ENCODE measurements at places on chromosomes 2 and 18.

GRCh38 chr2:123209202-123209601, 815.9 kb upstream of the CNTNAP5 start:
- no peak for DNase-seq

- DNase-seq = no peak
These were observed 174.0 kb downstream of the CCDC85A start for GRCh38 chr2:56357655-56358295.

DNA sequence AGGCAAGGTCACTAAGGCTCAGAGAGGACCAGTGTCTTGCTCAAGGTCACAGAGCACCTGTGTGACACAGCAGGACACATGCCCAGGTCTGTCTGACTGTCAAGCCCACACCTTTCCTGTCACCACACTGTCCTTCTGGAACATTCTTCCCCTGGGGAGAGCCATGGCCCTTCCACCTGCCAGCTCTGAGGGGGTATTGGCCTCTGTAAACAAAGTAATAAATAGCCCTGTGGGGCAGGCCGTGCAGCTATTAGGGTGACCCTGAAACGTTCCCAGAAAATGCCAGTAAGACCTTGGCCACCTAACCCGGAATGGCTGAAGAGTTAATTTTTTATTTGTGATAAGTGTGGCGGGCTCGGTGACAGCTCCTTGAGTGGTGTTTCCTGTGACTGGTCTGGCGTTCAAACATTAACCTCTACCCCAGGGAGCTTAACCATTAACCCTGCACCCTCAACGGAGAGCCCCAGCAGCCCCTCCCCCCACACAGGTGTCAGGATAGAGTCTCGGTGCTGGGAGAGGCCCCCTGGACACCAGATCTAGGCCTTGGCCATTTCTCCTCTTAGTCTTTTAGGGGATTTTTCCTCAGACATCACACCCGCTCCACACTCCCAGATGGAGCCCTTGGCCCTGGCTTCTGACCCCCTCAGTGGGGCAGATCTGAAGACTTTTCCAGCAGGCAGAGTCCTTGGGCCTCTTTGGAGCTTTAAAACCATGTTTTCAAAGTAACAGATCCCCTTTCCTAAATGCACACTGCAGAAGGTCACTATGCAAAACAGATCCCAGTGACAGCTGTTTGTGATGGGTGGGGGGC, 36.6 kb downstream of the SCTR start:
- DNase-seq = peak; percentile 62

DNA sequence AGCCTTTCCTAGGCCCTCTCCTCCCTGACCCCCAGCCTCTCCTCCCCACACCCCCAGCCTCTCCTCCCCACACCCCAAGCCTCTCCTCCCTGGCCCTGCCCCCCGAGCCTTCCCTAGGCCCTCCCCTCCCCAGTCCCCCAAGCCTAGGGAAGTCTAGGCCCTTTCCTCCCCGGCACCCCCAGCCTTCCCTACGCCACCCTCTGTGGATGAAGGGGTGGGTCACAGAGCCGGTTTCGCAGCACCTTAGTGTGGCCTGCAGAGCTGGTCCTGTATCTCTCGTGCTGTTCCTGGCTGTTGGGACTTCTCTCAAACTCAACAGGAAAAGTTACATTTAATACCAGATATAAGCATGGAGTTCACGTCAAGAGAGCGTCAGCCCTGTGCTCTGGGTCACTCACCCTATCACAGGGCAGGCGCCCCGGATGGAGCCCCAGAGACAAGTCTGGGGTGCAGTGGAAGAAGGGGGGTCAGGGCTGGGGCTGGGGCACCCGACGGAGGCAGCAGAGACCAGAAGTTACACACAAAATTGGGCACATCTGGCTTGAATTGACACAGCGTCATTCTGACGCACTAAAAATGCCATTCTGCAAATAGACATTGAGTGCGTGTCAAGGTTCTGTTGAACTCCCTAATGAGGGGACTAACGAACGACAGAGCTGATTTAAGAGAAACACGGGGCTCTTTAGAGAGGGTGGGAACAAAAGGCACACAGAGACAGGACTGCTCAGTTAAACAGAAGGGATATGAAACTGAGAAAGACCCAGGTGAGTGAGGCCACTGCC, 24.0 kb downstream of the KCNIP3 start:
- no peak for DNase-seq

- DNase-seq = no peak
These were observed 41.4 kb upstream of the ACTR2 start for GRCh38 chr2:65186093-65186868.

DNA sequence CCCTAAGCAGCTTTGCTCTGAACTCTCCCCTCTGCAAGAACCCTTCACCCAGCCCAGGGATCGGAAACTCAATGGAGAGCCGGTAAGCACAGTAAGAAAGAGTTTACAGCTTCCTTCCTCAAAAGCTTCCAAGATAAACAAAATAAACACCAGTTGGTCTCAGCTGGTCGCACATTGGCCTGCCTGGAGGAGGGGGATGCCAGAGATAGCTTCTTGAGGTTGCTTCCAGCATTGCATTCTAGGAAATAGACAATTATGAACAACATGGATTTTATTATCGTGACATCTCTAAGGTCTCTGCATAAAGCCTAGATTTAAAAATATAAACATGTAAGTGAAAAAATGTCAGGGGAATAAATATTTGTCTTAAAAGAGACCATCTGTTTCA, 141.5 kb upstream of the PKDCC start:
- DNase-seq = no peak

DNA sequence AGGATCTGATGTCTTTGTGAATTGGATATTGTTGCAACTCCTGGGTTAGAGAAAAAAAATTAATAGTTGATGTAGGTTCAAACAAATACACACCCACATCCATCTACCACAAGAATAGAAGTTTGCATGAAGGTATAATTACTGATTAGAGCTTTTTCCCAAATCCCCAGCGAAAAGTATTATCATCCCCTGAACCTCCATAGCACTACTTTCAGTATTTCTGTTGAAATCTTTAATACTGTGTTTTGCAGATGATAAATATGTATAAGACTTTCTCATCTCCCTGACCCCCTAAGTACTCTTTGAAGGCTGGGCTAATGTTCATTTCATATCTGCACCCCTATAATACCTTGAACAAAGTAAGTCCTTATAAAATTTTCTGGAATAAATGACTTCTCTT, 6.4 kb downstream of the FN1 start:
- DNase-seq = no peak

DNA sequence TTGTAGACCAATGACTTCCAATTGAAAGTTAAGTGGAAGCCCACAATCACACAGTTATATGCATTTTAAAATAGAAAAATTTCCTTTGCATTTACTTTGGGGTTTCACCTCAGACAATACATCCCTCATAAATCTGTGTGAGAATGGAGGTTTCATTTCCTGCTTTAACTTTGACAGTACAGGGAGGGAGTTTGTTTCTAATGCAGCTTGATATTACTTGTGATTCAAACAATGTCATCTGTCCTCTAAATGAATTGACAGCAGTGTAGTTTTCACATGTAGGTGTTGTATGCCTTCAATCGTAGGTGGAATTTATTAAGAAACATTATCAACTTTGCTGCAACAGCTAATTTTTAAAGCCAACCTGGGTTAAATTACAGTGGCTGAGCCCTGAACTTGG, 75.2 kb downstream of the TMEFF2 start:
- no peak for DNase-seq

DNA sequence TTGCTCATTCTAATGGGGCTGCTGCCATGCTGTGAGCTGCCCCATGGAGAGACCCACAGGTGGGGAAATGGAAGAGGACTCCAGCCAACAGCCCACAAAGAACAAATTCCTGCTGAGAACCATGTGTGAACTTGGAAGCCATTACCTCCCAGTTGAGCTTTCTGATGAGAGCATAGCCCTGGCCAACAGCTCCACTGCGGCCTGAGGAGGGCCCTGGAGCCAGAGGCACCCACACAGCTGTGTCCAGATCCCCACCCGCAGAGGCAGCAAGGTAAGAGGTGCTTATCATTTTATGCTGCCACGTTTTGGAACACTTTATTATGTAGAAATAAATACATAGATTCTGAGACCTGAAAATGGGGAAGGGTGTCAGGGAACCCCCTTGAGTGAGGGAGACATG, 44.2 kb upstream of the OTOS start:
- no peak for DNase-seq

DNA sequence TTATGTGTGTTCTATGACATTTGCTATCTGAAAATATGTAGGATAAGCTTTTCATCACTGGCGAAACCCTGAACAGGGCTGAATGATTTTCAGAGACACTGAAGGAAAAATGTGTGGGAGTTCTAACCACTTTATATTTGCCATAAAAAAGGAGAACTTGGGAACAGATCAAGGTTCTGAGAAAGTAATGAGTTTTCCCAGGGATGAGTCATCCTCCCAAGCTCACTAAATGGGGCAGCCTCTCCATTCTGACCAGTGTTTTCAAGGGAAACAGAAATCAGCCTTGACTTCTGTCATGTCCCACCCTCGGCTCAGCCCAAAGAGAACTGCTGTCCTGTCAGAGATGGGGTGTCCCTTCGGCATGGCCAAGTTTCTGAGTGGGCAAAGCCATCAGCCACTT, 2109.8 kb upstream of the CELF4 start:
- DNase-seq = no peak

DNA sequence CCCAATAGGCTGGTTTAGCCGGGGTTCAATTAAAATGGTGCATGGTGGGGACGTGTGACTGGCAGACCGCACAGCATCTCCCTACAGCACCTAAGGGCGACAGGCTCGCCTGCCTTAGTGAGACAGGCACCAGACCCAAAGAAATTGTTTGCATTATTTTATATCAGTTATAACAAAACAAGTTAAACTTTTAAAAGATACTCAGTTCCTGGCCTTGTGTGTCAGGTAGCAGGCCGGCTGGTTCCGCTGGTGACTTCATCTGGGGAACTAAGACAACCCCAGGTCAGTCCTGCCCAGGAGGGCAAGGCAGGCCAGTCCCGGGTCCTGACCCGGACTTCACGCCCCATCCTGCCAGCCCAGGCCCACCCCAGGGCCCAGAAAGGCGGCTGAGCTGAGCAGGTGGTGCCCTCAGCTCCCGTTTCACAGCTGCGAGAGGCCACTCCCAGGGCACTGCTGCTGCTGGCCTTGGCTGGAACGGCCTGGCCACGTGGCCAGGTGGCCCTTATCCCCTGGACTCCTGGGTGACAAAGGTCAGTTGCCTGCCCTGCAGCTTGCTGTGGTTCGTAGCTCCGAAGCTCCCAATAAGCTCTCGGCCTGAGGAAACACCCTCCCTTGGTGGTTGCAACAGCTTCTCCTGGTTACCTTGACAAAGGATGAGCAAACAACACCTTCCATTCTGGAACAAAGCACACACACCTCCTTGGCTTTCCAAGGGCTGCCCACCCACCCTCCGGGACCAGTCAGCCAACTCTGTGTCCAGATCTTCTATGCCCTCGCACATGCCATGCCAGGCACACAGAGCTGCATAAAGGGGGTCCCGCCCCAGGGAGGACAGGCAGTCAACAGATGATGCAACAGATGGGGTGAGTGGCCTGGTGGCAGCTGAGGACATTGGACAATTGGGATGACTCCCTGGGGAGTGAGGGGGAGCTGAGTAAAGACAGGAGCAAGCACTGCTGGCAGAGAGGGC, 11.3 kb upstream of the AGXT start:
- no peak for DNase-seq

- no peak for DNase-seq
These were observed 69.0 kb downstream of the CELF4 start for GRCh38 chr18:37496568-37496967.

DNA sequence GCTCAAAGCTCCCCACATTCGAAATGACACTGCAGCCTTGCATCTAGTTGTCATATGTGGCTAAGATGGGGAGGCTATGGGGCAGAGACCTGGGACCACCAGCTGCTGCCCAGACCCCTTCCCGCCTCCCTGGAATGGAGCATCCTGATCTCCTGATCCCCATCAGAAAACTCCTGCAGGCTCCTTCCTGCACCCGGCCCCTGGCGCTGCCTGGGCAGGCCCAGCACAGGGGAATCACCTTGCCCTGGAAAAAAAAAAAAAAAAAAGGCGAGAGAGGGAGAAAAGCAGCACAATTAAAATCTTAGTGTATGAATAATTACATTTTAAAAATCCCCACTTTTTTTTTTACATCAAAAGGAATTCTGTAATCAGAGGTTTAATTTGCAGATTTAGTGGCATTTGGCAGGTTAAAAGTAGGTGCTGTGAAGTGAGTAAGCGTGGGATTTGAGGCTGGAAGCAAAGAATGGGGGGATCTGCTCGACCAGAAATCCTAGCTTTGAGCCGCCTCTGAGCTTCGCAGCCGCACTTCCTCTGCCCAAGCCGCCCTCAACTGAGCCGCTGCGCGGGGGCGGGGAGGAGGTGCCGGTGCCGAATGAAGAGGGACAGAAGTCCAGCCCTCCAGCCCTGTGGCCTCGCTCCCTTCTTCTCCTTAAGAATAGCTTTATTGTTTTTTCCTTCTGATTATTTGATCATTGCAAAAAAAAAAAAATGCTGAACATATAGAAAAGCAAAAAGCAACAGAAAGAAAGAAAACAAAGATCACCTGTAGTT, 30.0 kb downstream of the THNSL2 start:
- DNase-seq = no peak

DNA sequence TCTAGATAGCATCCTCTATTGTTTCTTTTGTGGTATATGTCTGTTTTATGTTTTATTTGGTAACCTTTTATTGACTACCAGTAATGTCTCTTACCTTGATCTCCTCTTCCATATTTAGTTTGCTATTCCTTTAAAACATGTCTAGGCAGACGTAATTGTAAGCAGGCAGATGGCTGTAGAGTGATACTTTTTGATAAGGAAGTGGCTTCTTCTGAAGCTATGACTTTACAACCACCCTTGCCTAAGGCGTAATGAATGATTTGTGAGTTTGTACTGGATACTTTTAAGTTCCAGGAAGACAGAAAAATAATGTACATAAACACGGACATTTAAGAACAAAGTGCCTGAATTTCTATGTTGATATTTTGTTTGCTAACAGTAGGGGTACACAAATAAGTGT, 85.6 kb downstream of the ZNF804A start:
- DNase-seq = no peak

GRCh38 chr18:49047540-49047939, 96.8 kb upstream of the SMAD7 start:
- DNase-seq = no peak

- no peak for DNase-seq
These were observed 9.0 kb downstream of the METTL21A start for GRCh38 chr2:207616185-207616584.

- no peak for DNase-seq
These were observed 11.4 kb downstream of the HK2 start for GRCh38 chr2:74845217-74845751.

GRCh38 chr18:62786689-62787088, 71.3 kb downstream of the PHLPP1 start:
- DNase-seq = no peak

DNA sequence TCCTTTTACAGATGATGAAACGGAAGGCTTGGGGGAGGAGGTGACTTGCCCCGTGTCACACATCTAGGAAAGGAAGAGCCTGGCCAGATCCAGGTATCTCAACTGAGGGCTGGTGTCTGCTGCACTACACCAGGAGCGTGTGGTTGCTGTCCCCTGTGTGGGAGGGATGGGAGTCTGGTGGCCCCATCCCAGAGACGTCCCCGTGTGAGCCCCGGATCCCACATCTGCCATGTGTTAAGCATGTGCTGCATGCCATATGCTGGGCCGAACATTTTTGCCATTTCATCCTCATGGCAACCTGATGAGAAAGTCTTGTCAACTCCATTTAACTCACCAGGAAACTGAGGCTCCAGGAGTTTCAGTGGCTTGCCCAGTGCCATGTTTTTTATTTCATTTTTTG, 4.2 kb downstream of the GAREM2 start:
- DNase-seq = no peak

GRCh38 chr18:65347446-65347845, 403.4 kb upstream of the CDH7 start:
- DNase-seq = no peak

Measured in GM19239 (cell line).